ENCODE measurements at places on chromosomes 12 and 14. TPM values are rescaled to one million over a fixed set of nuclear protein-coding genes. Genes with fewer than 3 reads are reported as not detected.

GRCh38 chr12:121205491-121205890 is 4.4 kb upstream of the P2RX4 start:
- no peaks in the 10 kb centered on the region for H3K36me3 ChIP-seq
- no peak overlapping the region for H3K4me3 ChIP-seq
- H3K4me1 ChIP-seq = peaks cover 9% of the 10 kb centered on the region
- DNase-seq = no peak
- no peak overlapping the region for H3K27ac ChIP-seq
- H3K27me3 ChIP-seq = no peaks in the 10 kb centered on the region

DNA sequence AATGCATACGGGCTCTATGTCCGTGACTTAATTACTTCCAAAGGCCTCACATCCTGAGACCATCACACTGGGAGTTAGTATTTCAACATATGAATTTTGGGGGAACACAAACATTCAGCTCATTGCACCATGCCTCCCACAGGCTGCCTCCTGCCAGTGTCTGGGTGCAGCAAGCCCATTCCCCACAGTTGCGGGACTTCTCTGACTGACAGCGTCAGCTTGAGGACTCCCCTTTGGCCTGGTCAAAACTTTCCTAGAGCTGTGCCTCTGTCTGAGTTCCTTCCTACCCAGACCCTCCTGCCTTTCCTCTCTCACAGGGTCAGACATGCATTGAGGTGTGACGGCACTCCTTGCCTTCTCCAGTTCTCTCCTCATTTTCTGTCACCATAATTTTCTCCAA is 27.4 kb downstream of the PPP1R36 start:
- H3K4me3 ChIP-seq = no peak overlapping the region
- no peaks in the 10 kb centered on the region for H3K36me3 ChIP-seq
- H3K4me1 ChIP-seq = no peaks in the 10 kb centered on the region
- no peaks in the 10 kb centered on the region for H3K27me3 ChIP-seq

- no peak overlapping the region for H3K27ac ChIP-seq
- DNase-seq = no peak
- no peak overlapping the region for H3K4me3 ChIP-seq
- no peaks in the 10 kb centered on the region for H3K36me3 ChIP-seq
- no peaks in the 10 kb centered on the region for H3K27me3 ChIP-seq
- H3K4me1 ChIP-seq = peaks cover 26% of the 10 kb centered on the region
Measured at GRCh38 chr14:105073720-105074600, 8.7 kb upstream of the GPR132 start.

- H3K36me3 ChIP-seq = no peaks in the 10 kb centered on the region
- H3K27ac ChIP-seq = no peak overlapping the region
- H3K4me3 ChIP-seq = no peak overlapping the region
- DNase-seq = peak; percentile 17
- H3K27me3 ChIP-seq = no peaks in the 10 kb centered on the region
- H3K4me1 ChIP-seq = no peaks in the 10 kb centered on the region
Measured at GRCh38 chr14:87805315-87805723, 187.7 kb downstream of the GALC start.

KRT85 gene
- not detected for total RNA-seq

GRCh38 chr12:105026411-105026810 is 40.3 kb downstream of the NOPCHAP1 start:
- no peak overlapping the region for H3K4me3 ChIP-seq
- no peak overlapping the region for H3K27ac ChIP-seq
- no peak for DNase-seq
- peaks cover 7% of the 10 kb centered on the region for H3K4me1 ChIP-seq
- no peaks in the 10 kb centered on the region for H3K27me3 ChIP-seq

DNA sequence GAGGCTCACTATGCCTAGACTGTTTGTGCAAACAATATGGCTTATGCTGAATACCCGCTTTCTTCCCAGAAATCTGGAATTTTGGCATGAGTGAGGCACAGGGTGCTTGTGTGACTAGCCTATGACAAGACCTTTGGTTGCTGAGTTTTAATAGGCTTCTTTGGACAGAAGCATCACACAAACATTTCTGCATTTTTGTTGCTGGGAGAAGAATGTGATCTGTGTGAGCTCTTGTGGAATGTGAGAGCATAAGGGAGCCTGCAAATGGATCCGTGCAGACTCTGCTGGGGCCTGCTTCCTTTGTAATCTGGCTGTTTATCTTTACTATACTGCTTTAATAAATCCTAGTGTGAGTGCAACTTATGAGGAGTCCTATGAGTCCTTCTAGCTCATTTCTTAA is 83.0 kb upstream of the ZDHHC17 start:
- no peaks in the 10 kb centered on the region for H3K36me3 ChIP-seq
- no peak for DNase-seq
- H3K4me1 ChIP-seq = no peaks in the 10 kb centered on the region
- no peak overlapping the region for H3K4me3 ChIP-seq
- H3K27me3 ChIP-seq = no peaks in the 10 kb centered on the region
- H3K27ac ChIP-seq = no peak overlapping the region

- H3K4me3 ChIP-seq = no peak overlapping the region
- no peak overlapping the region for H3K27ac ChIP-seq
- no peaks in the 10 kb centered on the region for H3K36me3 ChIP-seq
- no peaks in the 10 kb centered on the region for H3K4me1 ChIP-seq
Measured at GRCh38 chr14:47277703-47278102, 397.7 kb downstream of the MDGA2 start.

- peaks cover 27% of the 10 kb centered on the region for H3K36me3 ChIP-seq
- DNase-seq = no peak
- H3K4me3 ChIP-seq = no peak overlapping the region
- no peak overlapping the region for H3K27ac ChIP-seq
- no peaks in the 10 kb centered on the region for H3K27me3 ChIP-seq
Measured at GRCh38 chr12:100279159-100279558, 12.2 kb downstream of the SCYL2 start.

NPFF gene
- total RNA-seq = not detected

- no peak for DNase-seq
- H3K4me1 ChIP-seq = peaks cover 22% of the 10 kb centered on the region
- no peak overlapping the region for H3K27ac ChIP-seq
- H3K36me3 ChIP-seq = peaks cover 25% of the 10 kb centered on the region
Measured at GRCh38 chr12:124392271-124392666, 97.4 kb downstream of the RFLNA start.

GRCh38 chr14:24368562-24369252 is 723 bp downstream of the NFATC4 start:
- no peak overlapping the region for H3K4me3 ChIP-seq
- peaks cover 41% of the 10 kb centered on the region for H3K27me3 ChIP-seq
- no peaks in the 10 kb centered on the region for H3K36me3 ChIP-seq
- H3K27ac ChIP-seq = no peak overlapping the region
- peaks cover 11% of the 10 kb centered on the region for H3K4me1 ChIP-seq

GRCh38 chr14:93510056-93510455 is 79.3 kb downstream of the UNC79 start:
- no peak for DNase-seq
- no peak overlapping the region for H3K27ac ChIP-seq

GRCh38 chr14:78836777-78837176 is 666.6 kb downstream of the NRXN3 start:
- H3K4me3 ChIP-seq = no peak overlapping the region
- no peaks in the 10 kb centered on the region for H3K4me1 ChIP-seq
- no peaks in the 10 kb centered on the region for H3K36me3 ChIP-seq

AVPR1A gene
- total RNA-seq = not detected

RNF212B gene
- not detected for total RNA-seq
